Panc1 (cell line): ENCODE measurements at places on chromosomes 6 and 20. TPM values are rescaled to one million over a fixed set of nuclear protein-coding genes. Genes with fewer than 3 reads are reported as not detected.

DNA sequence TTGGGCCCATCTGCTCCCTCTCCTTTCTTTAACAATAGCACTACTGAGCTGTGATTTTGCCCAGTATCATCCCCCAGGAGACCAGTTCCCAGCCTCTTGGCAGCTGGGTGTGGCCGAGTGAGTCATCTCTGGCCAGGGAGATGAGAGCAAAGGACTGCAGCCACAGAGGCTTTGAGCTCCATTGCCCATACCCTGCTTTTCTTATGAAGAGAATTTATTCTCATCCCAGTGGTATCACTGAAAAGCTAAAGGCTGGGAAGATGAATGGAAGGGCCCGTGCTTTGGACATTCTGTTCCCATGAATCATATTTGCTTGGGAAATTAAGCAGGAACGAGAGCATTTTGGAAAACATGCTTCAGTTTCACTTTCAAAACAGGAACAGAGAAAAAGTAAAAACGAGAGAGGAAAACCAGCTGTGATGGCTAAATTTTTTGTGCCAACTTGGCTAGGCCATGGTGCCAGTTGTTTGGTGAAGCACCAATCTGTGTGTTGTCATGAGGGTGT, 14.9 kb downstream of the CST3 start:
- H3K4me3 ChIP-seq = peak overlapping the region; percentile 25
- H3K36me3 ChIP-seq = no peaks in the 10 kb centered on the region
- peak; percentile 41 for DNase-seq
- no peak overlapping the region for H3K27ac ChIP-seq
- no peaks in the 10 kb centered on the region for H3K27me3 ChIP-seq

DNA sequence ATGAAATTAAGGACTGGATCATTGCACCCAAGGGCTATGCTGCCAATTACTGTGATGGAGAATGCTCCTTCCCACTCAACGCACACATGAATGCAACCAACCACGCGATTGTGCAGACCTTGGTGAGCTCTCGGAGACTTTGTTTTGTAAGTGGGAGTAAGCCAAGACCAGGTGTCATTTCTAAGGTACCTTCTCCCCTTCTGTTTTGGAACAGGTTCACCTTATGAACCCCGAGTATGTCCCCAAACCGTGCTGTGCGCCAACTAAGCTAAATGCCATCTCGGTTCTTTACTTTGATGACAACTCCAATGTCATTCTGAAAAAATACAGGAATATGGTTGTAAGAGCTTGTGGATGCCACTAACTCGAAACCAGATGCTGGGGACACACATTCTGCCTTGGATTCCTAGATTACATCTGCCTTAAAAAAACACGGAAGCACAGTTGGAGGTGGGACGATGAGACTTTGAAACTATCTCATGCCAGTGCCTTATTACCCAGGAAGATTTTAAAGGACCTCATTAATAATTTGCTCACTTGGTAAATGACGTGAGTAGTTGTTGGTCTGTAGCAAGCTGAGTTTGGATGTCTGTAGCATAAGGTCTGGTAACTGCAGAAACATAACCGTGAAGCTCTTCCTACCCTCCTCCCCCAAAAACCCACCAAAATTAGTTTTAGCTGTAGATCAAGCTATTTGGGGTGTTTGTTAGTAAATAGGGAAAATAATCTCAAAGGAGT, 30.4 kb downstream of the TXNDC5 start:
- no peaks in the 10 kb centered on the region for H3K27me3 ChIP-seq
- no peaks in the 10 kb centered on the region for H3K4me1 ChIP-seq
- no peak overlapping the region for H3K4me3 ChIP-seq
- no peak overlapping the region for H3K27ac ChIP-seq
- H3K36me3 ChIP-seq = peaks cover 29% of the 10 kb centered on the region

- H3K27ac ChIP-seq = no peak overlapping the region
- DNase-seq = no peak
- H3K36me3 ChIP-seq = no peaks in the 10 kb centered on the region; the same call in 1 of the 2 replicates
- H3K4me1 ChIP-seq = peaks cover 13% of the 10 kb centered on the region
- H3K27me3 ChIP-seq = no peaks in the 10 kb centered on the region
Measured at GRCh38 chr6:31405996-31406395, 2.6 kb downstream of the MICA start.

GRCh38 chr6:121492536-121492935, 57.1 kb downstream of the GJA1 start:
- H3K27ac ChIP-seq = no peak overlapping the region
- H3K27me3 ChIP-seq = no peaks in the 10 kb centered on the region
- no peak for DNase-seq
- H3K4me3 ChIP-seq = no peak overlapping the region

GRCh38 chr6:127775371-127775770, 125.5 kb downstream of the THEMIS start:
- no peak overlapping the region for H3K4me3 ChIP-seq
- no peaks in the 10 kb centered on the region for H3K36me3 ChIP-seq
- DNase-seq = no peak
- H3K4me1 ChIP-seq = no peaks in the 10 kb centered on the region

DNA sequence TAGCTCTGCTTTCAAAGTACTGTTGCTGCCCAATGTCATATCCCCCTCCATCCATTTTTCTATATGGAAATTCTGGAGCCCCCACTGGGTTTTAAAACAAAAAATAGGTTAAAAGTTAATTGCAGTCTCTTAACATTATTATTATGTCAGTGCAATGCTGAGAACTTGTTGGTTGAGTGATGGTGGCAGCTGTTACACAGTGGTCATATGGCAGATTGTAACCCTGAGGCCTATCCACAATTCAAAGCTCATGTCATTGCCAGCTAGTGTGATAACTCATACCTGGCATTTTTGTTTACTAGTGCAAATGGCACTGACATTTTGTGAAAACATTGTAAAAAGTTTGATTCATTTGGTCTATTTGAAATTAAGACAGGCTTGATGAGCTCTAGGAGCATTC, 305.7 kb upstream of the FLRT3 start:
- no peak overlapping the region for H3K27ac ChIP-seq
- no peak overlapping the region for H3K4me3 ChIP-seq
- no peaks in the 10 kb centered on the region for H3K36me3 ChIP-seq
- no peak for DNase-seq

GRCh38 chr6:11584244-11584643, 46.7 kb downstream of the TMEM170B start:
- H3K4me1 ChIP-seq = no peaks in the 10 kb centered on the region
- no peak overlapping the region for H3K27ac ChIP-seq
- no peaks in the 10 kb centered on the region for H3K36me3 ChIP-seq
- DNase-seq = no peak
- no peaks in the 10 kb centered on the region for H3K27me3 ChIP-seq

DNA sequence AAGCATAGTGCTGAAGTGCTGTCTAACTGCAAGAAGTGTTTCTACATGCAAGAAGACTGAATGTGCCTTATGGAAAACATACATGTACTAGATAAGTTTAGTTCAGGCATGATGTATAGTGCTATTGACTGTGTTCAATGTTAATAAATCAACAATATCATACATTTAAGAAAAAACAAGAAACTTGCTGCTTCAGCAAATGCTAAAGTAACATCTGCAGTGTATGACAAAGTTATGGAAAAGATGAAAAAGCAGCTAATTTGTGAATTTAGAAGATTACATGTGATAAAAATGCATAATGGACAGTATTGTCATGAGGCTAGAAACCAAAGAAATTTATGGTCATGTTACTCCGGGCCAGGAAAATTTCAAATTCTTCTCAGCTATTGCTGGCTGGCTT, 174.9 kb upstream of the SPTLC3 start:
- H3K36me3 ChIP-seq = no peaks in the 10 kb centered on the region
- no peaks in the 10 kb centered on the region for H3K4me1 ChIP-seq
- H3K27me3 ChIP-seq = no peaks in the 10 kb centered on the region
- H3K27ac ChIP-seq = no peak overlapping the region
- no peak overlapping the region for H3K4me3 ChIP-seq

- H3K4me3 ChIP-seq = no peak overlapping the region
- no peaks in the 10 kb centered on the region for H3K4me1 ChIP-seq
- peak overlapping the region; percentile 51; the same call in 1 of the 2 replicates for H3K27ac ChIP-seq
- no peaks in the 10 kb centered on the region for H3K36me3 ChIP-seq
Measured at GRCh38 chr6:124430740-124431318, 531.4 kb upstream of the RNF217 start.

GRCh38 chr6:4503700-4504099, 272.5 kb upstream of the CDYL start:
- H3K27ac ChIP-seq = no peak overlapping the region
- DNase-seq = no peak
- H3K4me3 ChIP-seq = no peak overlapping the region

DNA sequence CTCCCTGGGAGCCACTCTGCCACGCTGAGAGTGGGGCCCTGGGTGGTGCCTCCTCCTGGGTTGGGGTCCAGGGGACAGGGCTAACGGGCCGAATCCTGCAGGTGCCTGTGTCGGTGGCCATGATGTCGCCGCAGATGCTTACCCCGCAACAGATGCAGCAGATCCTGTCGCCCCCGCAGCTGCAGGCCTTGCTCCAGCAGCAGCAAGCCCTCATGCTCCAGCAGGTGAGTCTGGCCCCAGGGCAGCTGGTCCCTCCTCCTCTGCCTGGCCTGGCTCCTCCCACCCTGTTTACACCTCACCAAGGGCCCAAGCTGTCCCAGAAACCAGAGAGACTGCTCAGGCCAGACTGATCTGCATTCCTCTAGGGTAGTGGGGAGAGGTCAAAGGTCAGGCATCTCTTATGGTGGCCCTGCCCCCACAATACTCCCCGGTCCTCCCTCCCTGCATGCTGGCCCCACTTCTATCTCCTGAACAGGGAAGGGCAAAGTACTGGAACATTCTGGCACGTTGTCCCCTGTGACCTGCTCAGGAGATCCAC, 38.6 kb downstream of the FOXP4 start:
- H3K4me3 ChIP-seq = no peak overlapping the region
- H3K27ac ChIP-seq = no peak overlapping the region
- no peaks in the 10 kb centered on the region for H3K27me3 ChIP-seq
- H3K36me3 ChIP-seq = no peaks in the 10 kb centered on the region
- DNase-seq = no peak
- 0 out of 2 replicates have a peak, but pooled peaks cover 5% of the 10 kb centered on the region for H3K4me1 ChIP-seq

DNA sequence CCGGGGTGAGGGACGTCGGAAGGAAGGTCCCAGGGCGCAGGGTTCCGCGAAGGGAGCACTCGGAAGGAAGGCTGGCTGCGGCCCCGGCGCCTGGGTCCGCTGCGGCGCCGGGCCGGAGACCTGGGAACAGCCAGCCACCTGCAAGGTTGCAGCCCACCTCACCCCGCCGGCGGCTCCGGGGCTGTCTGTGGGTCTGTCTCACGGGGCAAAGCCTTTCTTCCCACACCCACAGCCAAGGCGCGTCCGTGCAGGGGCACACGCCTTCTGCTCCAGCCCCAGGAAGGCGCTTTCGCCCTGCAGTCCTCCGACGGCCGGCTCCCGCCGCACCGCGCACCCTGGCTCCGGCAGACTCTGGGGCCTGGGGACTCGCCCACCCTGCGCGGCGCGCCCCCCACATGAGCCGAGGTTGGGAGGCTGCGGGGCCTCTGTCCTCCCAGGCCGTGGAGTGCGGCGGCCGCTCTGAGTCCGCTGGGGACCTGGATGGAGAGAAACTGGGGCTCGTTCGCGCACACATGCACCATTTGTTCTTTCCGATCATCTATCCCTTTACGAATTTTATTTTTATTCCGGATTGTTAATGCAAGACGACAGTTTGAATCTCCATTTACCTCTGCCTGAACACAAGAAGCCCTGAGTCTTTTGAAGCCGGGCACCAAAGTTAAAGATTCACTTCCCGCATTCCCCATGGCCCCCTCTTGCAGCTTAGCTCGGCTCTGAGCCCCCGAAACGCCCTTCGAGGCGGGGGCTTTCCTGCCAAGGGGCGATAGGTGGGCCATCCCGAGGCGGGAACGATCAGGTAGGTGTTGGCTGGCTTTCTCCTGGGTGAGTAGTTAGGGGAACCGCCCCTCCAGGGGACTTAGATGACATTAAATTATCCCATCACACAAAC, 4.5 kb upstream of the FOXC1 start:
- H3K27me3 ChIP-seq = peaks cover 3% of the 10 kb centered on the region; the same call in 1 of the 2 replicates
- H3K4me1 ChIP-seq = peaks cover 5% of the 10 kb centered on the region
- no peaks in the 10 kb centered on the region for H3K36me3 ChIP-seq
- H3K27ac ChIP-seq = no peak overlapping the region
- no peak for DNase-seq

DNA sequence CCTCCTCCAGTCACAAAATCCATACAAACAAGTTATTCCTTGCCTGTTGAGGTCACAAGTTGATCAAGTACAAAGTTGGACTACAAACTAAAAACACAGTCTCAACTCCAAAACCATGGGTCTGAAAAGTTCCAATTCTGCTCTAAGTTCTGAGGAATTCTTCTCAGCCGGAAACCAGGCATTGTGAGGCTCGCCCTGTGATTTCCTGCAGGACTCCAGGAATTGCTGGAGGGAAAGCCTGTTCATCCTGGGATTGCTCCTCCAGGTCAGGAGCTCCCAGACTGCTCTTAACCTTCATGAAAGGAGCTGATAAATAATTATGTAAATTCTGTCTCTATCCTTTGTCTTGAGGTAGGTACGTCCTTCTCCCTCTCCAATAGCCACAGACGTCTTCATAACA, 8.5 kb downstream of the TRAM2 start:
- H3K36me3 ChIP-seq = no peaks in the 10 kb centered on the region
- no peak for DNase-seq
- H3K4me1 ChIP-seq = peaks cover 39% of the 10 kb centered on the region
- no peak overlapping the region for H3K4me3 ChIP-seq
- no peak overlapping the region for H3K27ac ChIP-seq

GRCh38 chr6:71349395-71349794, 60.8 kb downstream of the OGFRL1 start:
- H3K4me3 ChIP-seq = no peak overlapping the region
- no peaks in the 10 kb centered on the region for H3K27me3 ChIP-seq
- no peak overlapping the region for H3K27ac ChIP-seq
- DNase-seq = no peak
- no peaks in the 10 kb centered on the region for H3K4me1 ChIP-seq

DNA sequence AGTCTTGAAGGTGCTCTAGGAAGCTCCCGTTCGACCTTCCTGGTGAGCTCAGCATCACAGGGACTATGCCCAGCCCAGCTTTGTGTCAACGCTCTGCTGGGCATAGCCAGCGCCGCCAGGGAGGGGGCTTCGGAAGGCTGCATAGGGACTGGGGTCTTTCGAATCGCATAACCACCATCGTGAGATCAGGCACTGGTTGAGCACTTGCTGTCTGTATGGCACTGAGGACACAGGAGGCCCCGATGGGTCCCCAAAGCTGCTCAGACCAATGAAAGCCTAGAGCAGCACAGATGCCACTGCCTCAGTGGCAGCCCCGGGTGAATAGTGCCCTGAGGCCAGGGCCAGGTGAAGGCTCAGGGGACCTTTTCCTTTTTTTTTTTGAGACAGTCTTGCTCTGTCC, 96.7 kb downstream of the TAF4 start:
- no peak overlapping the region for H3K27ac ChIP-seq
- no peaks in the 10 kb centered on the region for H3K27me3 ChIP-seq
- no peak overlapping the region for H3K4me3 ChIP-seq
- H3K4me1 ChIP-seq = no peaks in the 10 kb centered on the region

GRCh38 chr6:3251462-3252314, 7.1 kb upstream of the PSMG4 start:
- no peaks in the 10 kb centered on the region for H3K27me3 ChIP-seq
- H3K27ac ChIP-seq = 0 out of 2 replicates have a peak overlapping the region, but pooled peaks have one; percentile 8
- peak; percentile 63 for DNase-seq
- H3K36me3 ChIP-seq = no peaks in the 10 kb centered on the region
- H3K4me3 ChIP-seq = no peak overlapping the region; the same call in 1 of the 2 replicates

Gene MTCH1
- total RNA-seq = 223 TPM

Gene CSNK2B
- 219 TPM for total RNA-seq
